ENCODE measurements at places on chromosomes 6 and 20.

DNA sequence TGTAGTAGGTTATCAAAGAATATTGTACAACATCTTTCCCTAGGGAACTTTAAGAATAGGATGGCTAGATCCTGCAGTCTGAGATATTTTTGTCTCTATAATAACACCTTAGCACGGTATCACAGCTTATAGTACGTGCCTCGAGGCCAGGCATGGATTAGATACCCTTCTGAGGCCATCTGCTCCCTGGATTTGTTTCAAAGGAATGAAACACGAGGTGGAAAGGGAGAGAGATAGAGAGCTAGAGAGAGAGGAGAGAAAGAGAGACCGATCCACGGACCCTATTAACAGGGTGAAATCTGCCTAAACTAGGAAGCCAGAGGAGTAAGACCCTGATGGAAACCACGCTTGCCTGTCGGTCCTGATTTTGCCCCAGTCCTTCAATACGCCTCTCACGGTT is 92.5 kb downstream of the CD83 start:
- no peak for DNase-seq

DNA sequence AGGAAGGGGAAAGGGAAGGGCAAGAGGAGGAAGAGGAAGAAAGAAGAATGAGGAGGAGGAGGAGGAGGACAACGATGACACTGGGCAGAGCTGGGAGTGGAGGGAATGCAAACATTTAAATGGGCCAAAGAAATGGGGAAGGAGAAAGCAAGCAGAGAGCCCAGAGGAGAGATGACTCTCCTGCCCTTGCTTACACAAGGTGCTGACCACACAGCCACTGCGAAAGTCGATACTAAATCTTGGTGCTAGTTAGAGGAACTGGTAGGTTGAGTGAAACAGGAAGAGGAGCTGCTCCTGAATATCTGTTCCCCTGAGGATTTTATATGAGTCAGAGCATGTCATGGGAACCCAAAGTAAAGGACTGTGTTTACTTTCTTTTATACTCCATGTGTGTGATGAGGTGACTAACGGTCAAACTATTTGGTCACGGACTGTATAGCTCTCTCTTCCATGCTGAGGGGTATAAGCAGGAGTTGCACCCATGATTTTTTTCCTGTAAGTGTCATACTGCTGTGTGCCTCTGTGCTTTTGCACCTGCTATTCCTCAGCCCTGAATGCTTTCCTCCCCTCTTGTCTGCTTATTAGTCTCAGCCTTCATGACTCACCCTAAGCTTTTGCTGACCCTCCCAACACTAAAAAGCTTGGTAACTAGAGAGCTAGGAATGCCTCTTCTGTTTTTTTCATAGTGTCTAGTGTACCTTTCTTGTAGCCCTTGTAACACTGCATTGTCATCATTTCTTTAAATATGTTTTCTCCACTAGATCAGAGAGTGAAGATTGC is 9.5 kb upstream of the PAQR8 start:
- peak; percentile 82 for DNase-seq

DNA sequence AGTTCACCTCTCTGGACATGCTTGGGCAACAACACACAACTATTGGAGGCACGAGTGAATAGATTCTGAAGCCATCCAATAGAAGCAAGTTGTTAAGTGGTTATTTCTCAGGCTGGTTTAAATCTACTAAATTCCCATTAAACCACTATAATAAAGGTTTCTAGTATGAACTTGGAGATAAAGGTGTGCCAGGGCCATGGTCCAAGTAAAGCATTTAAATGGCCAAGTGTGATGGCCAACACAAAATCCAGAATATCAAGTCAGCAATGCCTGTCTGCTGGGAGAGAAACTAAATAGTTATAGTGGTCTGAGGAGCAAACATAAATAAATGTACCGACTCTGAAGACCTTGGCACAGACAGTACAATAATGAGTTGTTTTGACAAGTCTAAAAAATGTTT is 294.3 kb upstream of the STXBP5 start:
- DNase-seq = no peak

DNA sequence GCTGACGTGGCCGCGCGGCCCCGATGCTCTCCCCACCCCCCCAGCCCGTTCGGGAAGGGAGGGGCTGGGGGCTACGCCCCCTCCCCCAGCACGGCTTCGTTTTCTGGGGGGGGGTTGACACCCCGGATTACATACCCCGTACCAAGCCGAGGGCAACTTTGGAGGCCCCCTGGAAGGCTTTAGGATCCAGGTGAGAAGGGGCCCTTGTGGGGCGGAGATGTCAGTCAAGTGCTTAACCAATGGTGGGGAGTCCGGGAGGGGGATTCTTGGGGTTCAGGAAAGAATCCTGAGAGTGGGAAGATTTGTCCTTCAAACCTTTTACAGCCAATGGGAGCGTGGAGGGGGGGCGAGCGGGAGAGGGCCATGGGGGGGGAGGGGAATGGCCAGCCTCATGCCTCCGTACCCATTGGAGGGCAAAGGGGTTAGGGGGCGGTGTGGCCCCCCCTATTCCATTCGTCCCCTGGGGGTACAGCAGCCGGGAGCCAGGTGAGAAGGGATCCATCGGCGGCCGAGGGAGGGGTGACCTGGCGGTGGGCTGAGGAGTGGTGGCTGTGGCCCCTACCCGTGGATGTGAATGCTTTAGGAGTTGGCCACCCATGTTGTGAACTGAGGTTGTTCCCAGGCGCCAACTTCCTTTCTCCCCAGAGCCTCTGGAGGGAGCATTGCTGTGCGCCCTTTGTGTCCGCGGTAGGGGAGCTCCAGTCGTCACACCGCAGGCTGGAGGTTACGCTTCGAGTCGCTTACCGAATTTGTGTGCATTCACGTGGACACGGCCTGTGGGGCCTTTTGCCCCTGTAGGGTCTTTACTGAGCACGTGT is 682 bp downstream of the BRD2 start:
- DNase-seq = peak; percentile 62

DNA sequence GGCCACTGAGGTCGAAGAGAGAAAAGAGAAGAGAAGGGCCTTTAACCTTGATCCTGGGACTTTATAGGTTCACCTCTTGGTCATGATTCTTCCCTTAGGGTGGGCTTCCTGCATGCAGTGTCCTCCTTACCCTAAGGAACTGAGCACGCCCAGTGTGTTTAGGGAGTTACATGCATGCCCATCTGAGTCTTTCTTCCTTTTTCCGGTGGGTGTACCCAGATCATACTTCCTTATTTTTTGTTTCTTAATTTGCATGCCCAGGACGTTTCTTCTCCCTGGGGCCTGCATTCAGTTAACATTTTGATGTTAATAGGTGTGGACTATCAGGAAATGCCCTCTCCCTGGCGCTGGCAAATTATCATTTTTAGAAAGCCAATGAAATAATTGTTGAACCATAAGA is 91.5 kb downstream of the HTR1B start:
- DNase-seq = no peak

GRCh38 chr20:4667836-4668235 is 53.9 kb upstream of the PRND start:
- no peak for DNase-seq

DNA sequence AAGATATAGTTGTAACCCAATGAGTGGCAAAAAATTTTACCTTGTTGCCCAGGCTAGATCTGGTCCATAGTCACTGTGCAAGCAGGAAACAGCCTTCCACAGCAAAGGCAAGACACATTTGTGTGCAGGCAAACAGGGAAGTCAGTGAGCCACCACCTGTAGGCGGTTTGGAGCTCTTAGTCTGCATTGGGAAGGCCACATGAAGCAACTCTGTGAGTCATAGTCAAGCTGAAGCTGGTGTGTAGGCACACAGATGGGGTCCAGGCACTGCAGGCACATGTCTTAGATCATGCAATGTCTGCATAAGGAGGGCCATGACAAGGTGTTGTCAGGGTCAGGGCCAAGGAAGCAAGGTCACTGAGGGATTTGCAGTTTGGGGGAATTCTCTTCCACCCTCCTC is 543.2 kb upstream of the EPHA7 start:
- DNase-seq = no peak

DNA sequence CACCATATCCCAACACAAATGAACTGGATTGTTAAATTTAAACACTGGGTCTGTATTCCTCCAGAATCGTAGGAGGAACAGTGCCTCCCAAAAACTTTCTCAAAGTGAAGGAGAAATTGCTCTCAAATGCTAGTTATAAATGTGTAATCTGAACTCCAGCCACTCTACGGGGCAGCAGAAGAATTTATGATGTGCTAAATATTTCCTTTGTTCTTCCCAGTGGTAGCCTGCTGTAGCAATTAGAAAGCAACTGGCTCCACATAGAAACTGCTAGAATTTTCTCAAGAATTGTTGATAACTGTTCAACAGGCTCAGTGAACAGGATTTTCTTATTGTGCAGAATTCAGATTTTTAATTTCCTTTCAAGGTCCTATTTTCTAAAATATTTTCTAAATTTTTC is 49.8 kb upstream of the EYA4 start:
- DNase-seq = no peak

- no peak for DNase-seq
Observed at GRCh38 chr20:57899554-57899953, 189.7 kb upstream of the PMEPA1 start.

- DNase-seq = no peak
Observed at GRCh38 chr6:128097009-128097408, 196.2 kb upstream of the THEMIS start.
